ENCODE measurements at places on chromosomes 16 and 17. TPM values are rescaled to one million over a fixed set of nuclear protein-coding genes. Genes with fewer than 3 reads are reported as not detected.

- no peaks in the 10 kb centered on the region for H3K27me3 ChIP-seq
- peaks cover 28% of the 10 kb centered on the region for H3K4me1 ChIP-seq
- no peak for DNase-seq
- H3K4me3 ChIP-seq = no peak overlapping the region
- peaks cover 57% of the 10 kb centered on the region for H3K36me3 ChIP-seq
Observed at GRCh38 chr17:42844761-42845555, 578 bp downstream of the AOC2 start.

- DNase-seq = no peak
- H3K27ac ChIP-seq = no peak overlapping the region
- H3K4me1 ChIP-seq = no peaks in the 10 kb centered on the region
Observed at GRCh38 chr17:68222606-68223005, 25.2 kb upstream of the AMZ2 start.

- peaks cover 24% of the 10 kb centered on the region for H3K27me3 ChIP-seq
- peaks cover 23% of the 10 kb centered on the region for H3K4me1 ChIP-seq
- H3K4me3 ChIP-seq = peak within 1 kb of the TSS; percentile 55
Observed at GRCh38 chr17:50835301-50836234, at the start of gene WFIKKN2. TSS of gene WFIKKN2 (plus strand) at chr17:50835586. CDS start at chr17:50835938, 352 bp downstream.

DNA sequence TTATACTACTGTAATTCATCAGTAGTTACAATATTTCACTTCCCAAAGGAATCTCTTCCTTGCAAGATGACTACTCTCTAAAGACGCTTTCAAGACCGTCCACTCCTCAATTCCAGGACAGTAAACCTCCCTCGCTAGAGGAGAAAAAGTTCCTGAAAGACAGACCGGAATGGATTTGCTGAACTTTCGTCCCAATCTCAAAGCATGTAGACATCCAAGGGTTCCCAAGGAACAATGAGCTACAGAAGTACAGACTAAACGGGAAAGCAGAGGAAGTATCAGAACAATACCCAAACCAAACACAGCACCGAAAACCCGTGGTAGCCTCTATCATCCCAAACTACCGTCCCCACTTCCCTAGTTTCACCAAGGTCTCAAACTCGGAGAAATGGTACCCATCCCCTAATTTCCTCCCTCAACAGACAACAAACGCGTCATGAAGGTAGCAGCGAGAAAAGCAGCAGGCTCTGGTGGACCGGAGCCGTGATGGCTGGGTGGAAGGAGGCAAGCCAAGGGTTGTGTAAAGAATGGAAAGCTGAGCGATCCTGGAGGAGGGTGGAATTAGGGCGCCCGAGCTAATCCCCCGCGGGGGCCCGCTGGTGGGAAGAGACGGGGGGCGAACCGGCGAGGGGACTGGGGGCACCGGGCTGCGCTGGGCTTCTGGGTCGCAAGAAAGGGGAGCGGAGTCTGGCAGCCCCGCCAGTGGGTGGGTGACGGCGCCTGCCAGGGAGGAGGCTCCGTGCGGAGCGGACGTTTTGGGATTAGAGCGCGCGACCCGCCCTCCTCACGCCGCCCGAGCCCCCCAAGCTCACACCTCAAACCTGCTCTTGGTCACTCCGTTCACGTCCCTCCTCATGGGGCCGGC is 647 bp downstream of the FBXL20 start:
- H3K36me3 ChIP-seq = peaks cover 4% of the 10 kb centered on the region
- peak; percentile 24 for DNase-seq
- H3K27ac ChIP-seq = peak overlapping the region; percentile 95

- no peak overlapping the region for H3K4me3 ChIP-seq
- no peaks in the 10 kb centered on the region for H3K36me3 ChIP-seq
- no peaks in the 10 kb centered on the region for H3K27me3 ChIP-seq
Observed at GRCh38 chr17:57484081-57484666, 227.9 kb downstream of the MSI2 start.

- H3K4me3 ChIP-seq = no peak overlapping the region
- no peak for DNase-seq
- H3K4me1 ChIP-seq = peaks cover 18% of the 10 kb centered on the region
- peaks cover 26% of the 10 kb centered on the region for H3K27me3 ChIP-seq
Observed at GRCh38 chr17:77523540-77523939, 382.8 kb downstream of the SEC14L1 start.

DNA sequence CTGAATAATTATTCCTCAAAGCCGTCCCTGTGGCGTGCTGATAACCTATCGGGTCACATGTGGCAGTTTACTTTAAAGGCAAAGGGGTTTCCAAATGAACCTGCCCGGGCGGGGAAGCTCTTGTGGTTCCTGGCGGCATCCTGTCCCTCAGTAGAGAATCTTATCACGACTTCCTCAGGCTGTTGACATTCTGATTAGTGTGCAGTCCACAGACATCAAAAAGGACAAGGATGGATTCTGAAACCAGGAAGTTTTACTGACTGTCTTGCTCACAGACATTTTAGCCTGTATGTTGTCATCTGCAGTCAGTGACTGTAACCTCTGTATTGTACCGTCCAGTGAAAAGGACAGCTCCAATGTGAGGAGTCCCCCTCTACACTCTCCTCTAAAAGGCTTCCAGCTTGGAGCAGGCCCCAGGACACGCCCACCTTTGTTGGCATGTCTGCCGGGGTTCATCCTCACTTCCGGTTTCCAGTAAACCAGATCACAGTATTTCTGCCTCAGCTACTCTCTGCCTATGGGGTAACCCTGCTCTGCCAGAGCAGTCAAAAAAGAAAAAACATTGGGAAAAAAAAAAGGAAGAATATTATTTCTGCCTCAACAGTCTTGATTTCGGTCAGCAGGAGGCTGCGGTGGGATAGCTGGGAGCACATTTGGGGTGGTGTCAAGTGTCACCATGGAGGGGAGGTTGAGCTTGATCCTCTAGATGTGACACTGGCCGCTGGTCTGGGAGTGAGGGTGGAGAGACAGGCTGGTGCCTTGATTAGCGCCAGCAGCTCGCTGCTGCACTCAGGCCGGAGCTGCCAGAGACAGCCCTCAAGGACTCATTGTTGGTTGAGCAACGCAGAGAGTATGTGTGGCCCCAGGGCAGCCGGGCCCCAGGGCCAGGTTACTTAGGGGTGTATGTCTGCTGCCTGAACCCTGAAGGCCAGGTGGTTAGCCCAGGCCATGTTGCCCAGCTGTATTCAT is 89.0 kb upstream of the DNAH17 start:
- peaks cover 28% of the 10 kb centered on the region for H3K4me1 ChIP-seq
- DNase-seq = peak; percentile 43
- peak overlapping the region; percentile 77 for H3K27ac ChIP-seq
- H3K36me3 ChIP-seq = no peaks in the 10 kb centered on the region
- no peak overlapping the region for H3K4me3 ChIP-seq

GRCh38 chr16:4957420-4957719 is 760 bp upstream of the SEC14L5 start:
- H3K4me3 ChIP-seq = peak overlapping the region; percentile 71
- no peaks in the 10 kb centered on the region for H3K36me3 ChIP-seq
- H3K27ac ChIP-seq = peak overlapping the region; percentile 69

DNA sequence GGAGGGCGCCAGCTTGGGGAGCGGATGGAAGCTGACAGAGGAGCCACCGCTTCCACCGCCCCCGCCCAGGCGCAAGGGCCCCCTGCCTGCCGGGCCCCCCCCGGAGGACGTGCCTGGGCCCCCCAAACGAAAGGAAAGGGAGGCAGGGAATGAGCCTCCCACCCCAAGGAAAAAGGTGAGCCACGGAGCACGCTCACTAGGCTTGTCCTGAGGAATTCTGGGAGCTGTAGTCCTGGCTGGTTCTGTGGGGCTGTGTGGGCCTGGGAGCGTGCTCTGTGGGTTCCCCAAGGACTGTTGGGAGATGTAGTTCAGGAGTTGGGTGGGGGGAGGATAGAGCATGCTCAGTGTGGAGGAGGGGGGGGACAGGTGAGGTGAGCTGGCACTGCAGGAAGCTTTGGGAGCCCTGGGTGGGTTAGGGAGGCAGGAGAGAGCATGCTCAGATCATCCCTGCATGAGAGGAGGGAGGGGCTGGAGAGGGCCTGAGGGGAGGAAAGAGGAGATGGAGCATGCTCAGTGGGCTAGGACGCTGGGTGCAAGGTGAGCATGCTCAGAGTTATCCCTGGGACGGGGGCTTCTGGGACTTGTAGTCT is 4.5 kb downstream of the FBXL19 start:
- no peaks in the 10 kb centered on the region for H3K27me3 ChIP-seq
- no peak overlapping the region for H3K4me3 ChIP-seq
- peaks cover 27% of the 10 kb centered on the region for H3K36me3 ChIP-seq
- H3K27ac ChIP-seq = peak overlapping the region; percentile 14

GRCh38 chr16:64356267-64356666 is 765.6 kb downstream of the CDH11 start:
- no peaks in the 10 kb centered on the region for H3K27me3 ChIP-seq
- H3K36me3 ChIP-seq = no peaks in the 10 kb centered on the region
- H3K4me3 ChIP-seq = no peak overlapping the region
- no peaks in the 10 kb centered on the region for H3K4me1 ChIP-seq
- no peak overlapping the region for H3K27ac ChIP-seq
- DNase-seq = no peak

- H3K27me3 ChIP-seq = peaks cover 77% of the 10 kb centered on the region
- no peak for DNase-seq
- H3K4me1 ChIP-seq = peaks cover 3% of the 10 kb centered on the region
Observed at GRCh38 chr17:3754458-3755334, 31.0 kb downstream of the HASPIN start.

The KRT9 gene
- total RNA-seq = not detected

The BRICD5 gene
- total RNA-seq = 10.9 TPM

The PRSS36 gene
- total RNA-seq = 1.4 TPM

The CCL7 gene
- total RNA-seq = not detected

The TBKBP1 gene
- total RNA-seq = 14.8 TPM

The WNK4 gene
- total RNA-seq = not detected

The GNAO1 gene
- total RNA-seq = 15.4 TPM

The SLC47A1 gene
- total RNA-seq = 12.9 TPM

The NEUROD2 gene
- not detected for total RNA-seq

All from left ventricle myocardium inferior (tissue), 1 donor.